Stimulated activated naive B cell treated with anti-CD40 and anti-IgM and Interleukin-4, amounts not matched to agents 10 μg/mL and 1 μg/mL and 100 μg/mL, for 72 hours (primary cell): ENCODE measurements at places on chromosomes 5 and 9.

GRCh38 chr5:167678481-167678880 lies 613.0 kb upstream of the WWC1 start:
- H3K27ac ChIP-seq = no peak overlapping the region
- DNase-seq = no peak
- H3K27me3 ChIP-seq = no peaks in the 10 kb centered on the region
- no peak overlapping the region for H3K4me3 ChIP-seq
- no peaks in the 10 kb centered on the region for H3K36me3 ChIP-seq
- H3K4me1 ChIP-seq = no peaks in the 10 kb centered on the region

DNA sequence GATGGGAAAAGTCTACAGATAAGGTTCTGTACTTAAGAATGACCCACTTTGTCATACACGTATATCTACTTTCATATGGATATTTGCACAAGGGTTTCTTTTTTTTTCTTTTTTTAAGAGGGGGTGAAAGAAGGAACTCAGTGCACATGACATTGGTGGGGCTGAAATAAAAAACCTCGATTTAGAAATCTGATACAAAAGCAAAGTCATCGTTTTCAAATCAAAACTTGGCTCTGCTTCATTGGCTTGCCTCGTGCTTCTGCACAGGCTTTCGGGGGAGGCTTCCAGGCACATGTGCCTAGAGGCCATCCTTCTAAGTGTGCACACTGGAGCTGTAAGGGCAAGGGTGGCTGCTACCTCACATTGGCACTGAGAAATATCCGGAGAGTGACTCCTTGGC lies 31.1 kb downstream of the PTTG1 start:
- no peak overlapping the region for H3K4me3 ChIP-seq
- peak overlapping the region; percentile 63 for H3K27ac ChIP-seq
- H3K4me1 ChIP-seq = peaks cover 23% of the 10 kb centered on the region
- H3K36me3 ChIP-seq = peaks cover 9% of the 10 kb centered on the region

- no peaks in the 10 kb centered on the region for H3K4me1 ChIP-seq
- H3K36me3 ChIP-seq = no peaks in the 10 kb centered on the region
- peaks cover 12% of the 10 kb centered on the region for H3K27me3 ChIP-seq
- DNase-seq = no peak
Observed at GRCh38 chr9:806285-807156, 35.0 kb upstream of the DMRT1 start.

DNA sequence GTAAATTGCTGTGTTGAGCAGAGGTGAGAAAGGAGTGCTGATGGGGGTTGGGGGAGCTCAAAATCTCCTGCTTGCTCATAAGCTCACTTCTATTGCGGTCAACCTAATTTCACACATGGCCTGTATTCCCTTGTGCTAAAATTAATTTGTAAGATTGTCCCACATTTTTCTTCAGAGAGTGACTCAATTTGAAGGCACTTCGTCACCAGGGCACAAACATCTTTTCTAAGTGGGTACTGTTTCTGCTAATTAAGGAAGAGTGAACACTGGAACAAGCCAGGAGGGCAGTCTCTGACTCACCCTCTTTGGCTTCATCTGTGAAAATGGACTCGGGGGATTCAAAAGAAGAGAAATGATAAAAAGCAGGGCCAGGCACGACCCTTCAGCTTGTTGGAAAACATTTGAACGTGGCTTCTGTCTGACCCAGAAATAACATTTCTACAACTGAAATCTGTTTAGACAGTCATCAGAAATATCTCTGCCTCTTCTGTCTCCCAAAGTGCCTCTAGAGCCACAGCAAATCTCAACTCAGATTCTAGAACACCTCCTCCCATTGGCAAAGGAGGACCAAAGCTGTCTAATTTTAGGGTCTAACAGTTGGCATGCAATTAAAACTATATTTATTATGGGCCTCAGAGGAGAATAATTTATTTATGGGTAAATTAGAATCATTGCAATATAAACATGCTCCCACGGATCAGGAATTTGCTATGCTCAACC lies 49.8 kb downstream of the FEM1C start:
- no peaks in the 10 kb centered on the region for H3K36me3 ChIP-seq
- H3K4me3 ChIP-seq = no peak overlapping the region
- no peak for DNase-seq
- no peak overlapping the region for H3K27ac ChIP-seq

DNA sequence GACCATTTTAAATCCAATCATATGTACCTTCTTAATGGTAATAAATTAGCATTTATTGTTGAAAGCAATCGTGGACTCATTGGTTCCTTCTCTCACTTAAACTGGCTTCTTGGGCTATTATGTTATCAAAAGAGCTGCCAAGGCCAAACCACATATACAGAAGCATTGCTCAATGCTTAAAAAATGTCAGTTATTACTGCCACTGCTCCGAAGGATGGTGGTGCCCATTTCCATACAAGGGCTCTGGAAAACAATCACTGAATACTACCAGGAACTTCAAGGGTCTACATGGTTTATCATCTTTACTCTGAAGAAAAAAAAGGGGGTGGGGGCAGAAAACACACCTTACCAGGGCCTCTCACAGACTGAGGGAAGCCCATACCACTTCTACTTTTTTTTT lies 104.3 kb downstream of the GNAQ start:
- H3K27me3 ChIP-seq = peaks cover 6% of the 10 kb centered on the region
- no peaks in the 10 kb centered on the region for H3K4me1 ChIP-seq
- H3K36me3 ChIP-seq = no peaks in the 10 kb centered on the region

- DNase-seq = no peak
- peaks cover 12% of the 10 kb centered on the region for H3K27me3 ChIP-seq
- H3K27ac ChIP-seq = no peak overlapping the region
- H3K4me3 ChIP-seq = no peak overlapping the region
- peaks cover 8% of the 10 kb centered on the region for H3K4me1 ChIP-seq
Observed at GRCh38 chr5:164505791-164506190, 1000.4 kb downstream of the MAT2B start.

GRCh38 chr5:137649228-137649935 lies 86.5 kb downstream of the KLHL3 start:
- no peak overlapping the region for H3K27ac ChIP-seq
- no peak overlapping the region for H3K4me3 ChIP-seq
- no peak for DNase-seq
- H3K4me1 ChIP-seq = no peaks in the 10 kb centered on the region
- no peaks in the 10 kb centered on the region for H3K27me3 ChIP-seq
- peaks cover 20% of the 10 kb centered on the region for H3K36me3 ChIP-seq

- no peak overlapping the region for H3K4me3 ChIP-seq
- H3K27me3 ChIP-seq = no peaks in the 10 kb centered on the region
- H3K4me1 ChIP-seq = peaks cover 32% of the 10 kb centered on the region
Observed at GRCh38 chr9:94864196-94864595, 137.7 kb downstream of the AOPEP start.

DNA sequence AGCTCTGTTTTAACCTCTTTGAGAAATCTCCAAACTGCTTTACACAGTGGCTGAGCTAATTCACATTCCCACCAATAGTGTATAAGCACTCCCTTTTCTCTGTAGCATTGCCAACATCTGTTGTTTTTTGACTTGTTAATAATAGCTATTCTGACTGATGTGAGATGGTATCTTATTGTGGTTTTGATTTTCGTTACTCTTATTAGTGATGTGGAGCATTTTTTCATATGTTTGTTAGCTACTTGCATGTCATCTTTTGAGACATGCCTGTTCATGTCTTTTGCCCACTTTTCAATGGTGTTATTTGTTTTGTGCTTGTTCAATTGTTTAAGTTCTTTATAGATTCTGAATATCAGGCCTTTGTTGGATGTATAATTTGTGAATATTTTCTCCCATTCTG lies 225.2 kb upstream of the TRPC7 start:
- H3K4me3 ChIP-seq = no peak overlapping the region
- H3K27ac ChIP-seq = no peak overlapping the region
- no peaks in the 10 kb centered on the region for H3K27me3 ChIP-seq
- no peak for DNase-seq

GRCh38 chr5:147387109-147387508 lies 122.8 kb downstream of the DPYSL3 start:
- no peak overlapping the region for H3K27ac ChIP-seq
- H3K4me3 ChIP-seq = no peak overlapping the region
- no peak for DNase-seq
- H3K4me1 ChIP-seq = no peaks in the 10 kb centered on the region

- no peaks in the 10 kb centered on the region for H3K27me3 ChIP-seq
- H3K36me3 ChIP-seq = no peaks in the 10 kb centered on the region
- no peak overlapping the region for H3K27ac ChIP-seq
- no peak for DNase-seq
- no peaks in the 10 kb centered on the region for H3K4me1 ChIP-seq
Observed at GRCh38 chr5:85681871-85682270, 935.9 kb upstream of the COX7C start.

GRCh38 chr5:145237843-145238242 lies 597.3 kb downstream of the PRELID2 start:
- H3K4me1 ChIP-seq = no peaks in the 10 kb centered on the region
- no peak overlapping the region for H3K27ac ChIP-seq
- no peaks in the 10 kb centered on the region for H3K36me3 ChIP-seq
- H3K4me3 ChIP-seq = no peak overlapping the region

- no peaks in the 10 kb centered on the region for H3K4me1 ChIP-seq
- no peak for DNase-seq
- H3K4me3 ChIP-seq = no peak overlapping the region
- H3K27ac ChIP-seq = no peak overlapping the region
- no peaks in the 10 kb centered on the region for H3K27me3 ChIP-seq
Observed at GRCh38 chr5:12522116-12522515, 617.9 kb upstream of the CTNND2 start.

- H3K36me3 ChIP-seq = no peaks in the 10 kb centered on the region
- H3K4me1 ChIP-seq = peaks cover 3% of the 10 kb centered on the region
- H3K27me3 ChIP-seq = peaks cover 7% of the 10 kb centered on the region
- no peak overlapping the region for H3K27ac ChIP-seq
Observed at GRCh38 chr9:127562841-127563401, 49.2 kb upstream of the STXBP1 start.

DNA sequence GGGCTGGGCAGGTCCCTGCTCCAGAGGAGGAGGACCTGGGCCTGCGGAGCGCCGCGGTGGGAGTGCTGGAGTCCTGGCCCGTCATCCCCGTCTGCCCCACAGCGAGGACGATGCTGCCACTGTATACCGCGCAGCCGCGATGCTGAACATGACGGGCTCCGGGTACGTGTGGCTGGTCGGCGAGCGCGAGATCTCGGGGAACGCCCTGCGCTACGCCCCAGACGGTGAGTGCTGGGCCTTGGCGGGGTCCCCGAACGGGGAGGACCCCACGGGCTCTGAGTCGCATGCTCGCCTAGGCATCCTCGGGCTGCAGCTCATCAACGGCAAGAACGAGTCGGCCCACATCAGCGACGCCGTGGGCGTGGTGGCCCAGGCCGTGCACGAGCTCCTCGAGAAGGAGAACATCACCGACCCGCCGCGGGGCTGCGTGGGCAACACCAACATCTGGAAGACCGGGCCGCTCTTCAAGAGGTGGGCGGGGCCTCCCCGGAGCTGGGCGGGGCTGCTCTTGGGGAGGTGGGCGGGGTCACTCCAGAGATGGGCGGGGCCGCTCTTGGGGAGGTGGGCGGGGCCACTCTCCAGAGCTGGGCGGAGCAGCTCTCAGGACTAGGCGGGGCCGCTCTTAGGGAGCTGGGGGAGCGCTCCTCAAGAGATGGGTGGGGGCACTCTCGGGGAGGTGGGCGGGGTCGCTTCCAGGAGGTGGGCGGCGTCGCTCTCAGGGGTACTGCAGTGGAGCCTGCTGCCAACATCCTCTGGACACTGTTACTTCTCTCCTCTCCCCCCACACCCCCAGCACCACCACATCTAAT lies 13.1 kb downstream of the LRRC26 start:
- H3K27ac ChIP-seq = peak overlapping the region; percentile 56
- no peaks in the 10 kb centered on the region for H3K36me3 ChIP-seq

GRCh38 chr9:108535526-108535925 lies 320.3 kb downstream of the ACTL7B start:
- peaks cover 8% of the 10 kb centered on the region for H3K27me3 ChIP-seq
- no peak overlapping the region for H3K4me3 ChIP-seq
- H3K4me1 ChIP-seq = peaks cover 5% of the 10 kb centered on the region
- DNase-seq = no peak
- peaks cover 2% of the 10 kb centered on the region for H3K36me3 ChIP-seq
- no peak overlapping the region for H3K27ac ChIP-seq

DNA sequence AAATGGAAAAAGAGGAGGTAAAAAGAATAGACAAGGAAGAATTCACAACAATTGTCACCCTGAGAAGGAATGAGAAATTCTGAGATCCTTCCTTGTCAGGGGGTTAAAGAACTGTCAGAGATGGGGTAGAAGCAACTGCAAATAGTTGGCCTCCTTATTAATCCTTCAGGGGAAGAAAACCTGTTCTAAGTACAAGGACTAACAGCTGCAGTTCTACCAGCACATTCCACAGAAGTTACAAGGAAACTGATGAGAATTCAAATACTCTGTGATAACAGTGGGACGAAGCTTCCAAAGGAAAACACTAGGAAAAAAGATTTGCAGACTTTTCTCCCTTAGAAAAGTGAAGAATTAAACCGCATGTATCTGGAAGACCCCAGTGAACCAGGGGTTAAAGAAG lies 93.7 kb downstream of the OR2K2 start:
- H3K4me1 ChIP-seq = no peaks in the 10 kb centered on the region
- no peaks in the 10 kb centered on the region for H3K27me3 ChIP-seq
- no peak overlapping the region for H3K4me3 ChIP-seq
- no peak for DNase-seq
- no peak overlapping the region for H3K27ac ChIP-seq
- H3K36me3 ChIP-seq = no peaks in the 10 kb centered on the region

- no peak overlapping the region for H3K27ac ChIP-seq
- H3K36me3 ChIP-seq = no peaks in the 10 kb centered on the region
- no peak overlapping the region for H3K4me3 ChIP-seq
- peaks cover 3% of the 10 kb centered on the region for H3K27me3 ChIP-seq
Observed at GRCh38 chr5:115384587-115385375, 88.3 kb upstream of the CCDC112 start.

DNA sequence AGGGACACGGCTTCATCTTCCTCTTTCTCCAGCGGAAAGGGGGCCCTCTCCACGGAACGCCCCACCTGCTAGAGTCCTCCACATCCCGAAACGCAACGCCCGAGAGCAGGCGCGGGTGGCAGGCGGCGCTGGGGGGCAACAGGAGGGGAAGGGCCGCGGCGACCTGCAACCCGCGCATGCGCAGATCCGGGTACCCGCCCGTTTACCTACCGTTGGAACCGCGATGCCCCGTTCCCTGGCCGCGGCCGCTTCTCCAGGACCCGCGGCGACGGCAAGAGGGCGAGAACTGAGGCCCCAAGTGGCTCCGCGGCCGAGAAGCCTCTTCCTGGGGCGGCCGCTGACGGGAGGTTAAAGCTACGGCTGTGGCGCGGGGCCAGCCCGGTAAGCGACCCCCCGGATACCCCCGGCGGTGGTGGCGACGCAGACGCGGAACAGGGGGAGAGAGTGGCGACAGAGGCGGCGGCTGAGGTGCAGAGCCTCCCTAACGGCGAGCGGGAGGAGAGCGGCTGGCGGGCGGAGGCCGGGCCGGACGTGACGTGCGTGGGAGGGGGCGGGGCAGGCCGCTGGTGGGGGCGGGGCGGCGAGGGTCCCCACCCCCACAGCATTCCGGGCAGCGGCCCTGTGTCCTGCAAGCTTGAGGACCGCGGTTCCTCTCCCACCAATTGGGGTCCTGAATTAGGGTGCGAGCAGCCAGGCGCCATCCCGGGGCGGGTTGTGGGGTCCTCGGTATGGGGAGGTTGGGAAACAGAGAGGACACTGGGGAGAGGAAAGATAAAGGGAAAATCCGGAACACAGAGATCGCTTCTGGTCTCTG lies at the start of gene FAM13B:
Gene FAM13B (minus strand): TSS at position 508 of the 814 bp plus-strand sequence. CDS start 13,968 bp downstream, outside the sequence.
- peak; percentile 77 for DNase-seq
- peaks cover 34% of the 10 kb centered on the region for H3K36me3 ChIP-seq
- H3K27ac ChIP-seq = peak within 1 kb of the TSS; percentile 98
- peak within 1 kb of the TSS; percentile 97 for H3K4me3 ChIP-seq
- H3K27me3 ChIP-seq = no peaks in the 10 kb centered on the region
